NB4 (cell line): ENCODE measurements at places on chromosomes 2 and 18.

DNA sequence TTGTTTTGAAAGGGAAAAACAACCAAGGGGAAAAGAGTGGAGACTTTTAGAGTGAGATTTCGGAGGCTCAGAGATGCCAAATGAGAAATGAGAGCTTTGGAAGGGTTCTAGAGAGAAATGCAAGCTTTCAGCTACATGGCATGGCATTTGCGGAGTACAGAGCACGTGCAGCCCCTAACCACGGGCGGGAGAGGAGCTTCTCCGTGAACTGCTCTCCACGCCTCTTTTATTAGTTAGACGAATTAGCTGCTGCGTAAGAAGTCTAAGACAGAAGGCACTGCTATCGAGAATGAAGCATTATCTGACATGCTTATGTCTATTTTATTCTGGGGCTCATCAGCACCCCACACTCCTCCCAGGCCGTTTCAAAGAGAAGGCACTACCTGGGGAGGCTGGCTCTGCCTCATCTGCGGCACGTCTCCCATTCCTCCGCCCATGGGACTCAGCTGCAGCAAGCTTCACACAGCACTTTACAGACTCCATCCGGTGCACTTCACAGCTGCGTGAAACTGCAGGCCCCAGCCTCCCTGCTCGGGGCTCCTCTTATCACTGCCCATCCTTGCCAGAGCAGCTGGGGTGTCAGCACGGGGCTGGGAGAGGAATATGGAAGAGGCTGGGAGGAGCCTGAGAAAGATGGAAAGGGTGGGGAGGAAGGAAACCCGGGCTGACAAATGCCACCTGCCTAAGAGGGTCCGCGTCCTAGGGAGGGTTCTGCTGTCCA, 207.3 kb upstream of the APCDD1 start:
- no peak for DNase-seq

- peak; percentile 89 for DNase-seq
Measured at GRCh38 chr2:38274286-38275276, 102.5 kb downstream of the ATL2 start.

GRCh38 chr2:25606892-25607291, 66.5 kb downstream of the DTNB start:
- DNase-seq = peak; percentile 58

GRCh38 chr2:46300406-46300832, 3.2 kb downstream of the EPAS1 start:
- DNase-seq = no peak

DNA sequence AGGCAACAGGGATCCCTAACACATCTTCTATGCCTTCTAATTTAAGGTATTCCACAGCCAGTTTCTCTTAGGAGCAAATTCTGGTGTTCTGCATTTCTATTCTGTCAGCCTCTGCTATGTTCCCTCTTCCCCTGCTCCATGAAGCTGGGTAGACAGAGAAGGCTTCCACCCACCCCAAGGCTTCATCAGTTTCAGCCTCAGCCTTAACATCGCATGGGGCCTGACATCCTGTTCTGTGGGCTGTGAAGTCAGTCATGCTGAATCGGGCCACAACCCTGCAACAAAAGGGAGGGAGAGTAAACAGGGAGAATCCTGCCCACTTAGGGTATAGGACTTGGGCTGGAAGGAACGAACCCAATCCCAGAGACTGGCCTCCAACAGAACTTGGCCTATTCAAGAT, 70.6 kb upstream of the PPM1B start:
- DNase-seq = no peak
